ENCODE measurements at places on chromosomes 1 and 21. TPM values are rescaled to one million over a fixed set of nuclear protein-coding genes. Genes with fewer than 3 reads are reported as not detected.

KCNJ9 gene
- 0.09 TPM for total RNA-seq

- DNase-seq = no peak
Observed at GRCh38 chr1:46615735-46616134, 876 bp downstream of the MOB3C start.

- DNase-seq = no peak
Observed at GRCh38 chr1:51636764-51637522, 20.1 kb downstream of the OSBPL9 start.

GRCh38 chr1:56404066-56404465 is 175.3 kb downstream of the PLPP3 start:
- DNase-seq = no peak

EFNA3 gene
- total RNA-seq = 3.9 TPM

- peak; percentile 18 for DNase-seq
Observed at GRCh38 chr1:153402226-153402625, 11.4 kb upstream of the S100A8 start.

DNA sequence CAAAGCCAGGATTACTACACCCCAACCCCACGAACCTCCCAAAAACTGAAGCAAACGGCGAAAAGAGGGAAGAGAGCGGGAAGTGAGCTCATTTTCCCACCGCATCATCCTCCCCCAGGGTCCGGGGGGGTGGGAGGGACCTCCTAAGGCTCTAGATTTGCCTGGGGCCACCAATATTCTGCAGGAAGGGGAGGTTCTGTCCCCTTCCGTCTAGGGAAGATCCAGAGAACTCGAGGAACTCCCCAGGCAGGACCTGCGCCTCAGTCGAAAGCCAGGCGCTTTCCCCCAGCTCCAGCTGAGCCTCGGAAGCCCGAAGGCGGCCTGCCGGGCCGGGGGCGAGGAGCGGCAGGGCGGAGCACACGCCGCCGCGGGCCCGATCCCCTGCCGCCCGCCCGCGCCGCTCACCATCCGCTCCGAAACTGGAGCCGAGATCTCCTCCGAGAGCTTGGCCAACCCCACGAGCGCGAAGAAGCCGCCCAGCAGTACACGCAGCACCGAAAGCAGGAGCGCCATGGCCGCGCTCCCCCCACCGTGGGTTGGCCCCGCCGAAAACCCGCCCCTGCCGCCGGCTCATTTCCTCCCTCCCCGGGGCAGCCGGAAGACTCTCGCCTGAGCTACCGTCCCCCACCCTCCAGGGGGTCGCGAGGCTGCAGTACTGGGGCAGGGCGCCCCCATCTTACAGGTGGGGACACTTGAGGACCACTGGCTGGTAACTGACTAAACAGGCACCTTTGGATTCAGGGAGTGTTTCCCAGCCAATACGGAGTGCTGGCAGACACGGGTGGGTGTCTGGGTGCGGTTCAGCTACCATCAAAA is at the start of gene TMEM35B:
Gene TMEM35B, minus strand, starts transcription at position 555 of the 816 bp plus-strand sequence. Its CDS starts 42 bp downstream, at position 513.
- peak; percentile 64 for DNase-seq

UQCRHL gene
- 2.6 TPM for total RNA-seq

FAM72D gene
- total RNA-seq = 4.8 TPM

TEX38 gene
- not detected for total RNA-seq

Measured in H9 (cell line).